Naive thymus-derived CD8-positive, alpha-beta T cell (primary cell): ENCODE measurements at places on chromosomes 2 and 18.

DNA sequence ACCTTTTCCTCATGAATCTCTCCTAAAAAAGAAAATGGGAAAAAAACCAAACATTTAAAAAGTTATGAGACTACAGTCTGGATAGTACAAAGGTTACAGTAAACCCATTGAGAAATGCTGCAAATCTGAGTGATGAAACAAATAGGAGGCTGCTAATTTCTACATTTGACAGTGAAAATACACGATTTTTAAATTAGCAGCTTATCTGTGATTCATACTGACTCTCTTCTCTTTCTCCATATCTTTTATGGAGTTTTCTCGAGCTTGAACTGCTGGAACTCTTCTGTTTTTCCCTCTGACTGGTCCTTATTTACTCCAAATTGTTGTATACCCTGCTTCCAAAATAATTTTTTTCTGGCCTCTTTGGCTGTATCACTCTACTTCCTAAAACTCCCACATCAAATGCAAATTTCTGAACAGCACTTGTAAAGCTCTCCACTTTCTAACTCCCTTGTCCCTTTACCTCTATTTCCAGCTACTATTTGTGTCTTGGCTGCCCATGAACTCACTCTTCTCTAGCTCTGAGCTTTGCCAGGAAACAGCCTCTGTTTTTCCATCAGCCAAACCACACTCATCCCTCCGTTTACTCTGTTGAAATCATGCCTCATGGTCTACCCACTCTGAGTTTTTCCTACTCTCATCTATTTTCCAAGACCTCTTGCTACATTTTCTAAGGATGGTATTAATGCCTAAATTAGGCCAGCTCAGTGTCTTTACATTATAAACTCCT is 73.7 kb downstream of the RBMS1 start:
- no peak for DNase-seq

- DNase-seq: no peak
These were observed 48.3 kb upstream of the PLA2R1 start for GRCh38 chr2:160110674-160111239.

DNA sequence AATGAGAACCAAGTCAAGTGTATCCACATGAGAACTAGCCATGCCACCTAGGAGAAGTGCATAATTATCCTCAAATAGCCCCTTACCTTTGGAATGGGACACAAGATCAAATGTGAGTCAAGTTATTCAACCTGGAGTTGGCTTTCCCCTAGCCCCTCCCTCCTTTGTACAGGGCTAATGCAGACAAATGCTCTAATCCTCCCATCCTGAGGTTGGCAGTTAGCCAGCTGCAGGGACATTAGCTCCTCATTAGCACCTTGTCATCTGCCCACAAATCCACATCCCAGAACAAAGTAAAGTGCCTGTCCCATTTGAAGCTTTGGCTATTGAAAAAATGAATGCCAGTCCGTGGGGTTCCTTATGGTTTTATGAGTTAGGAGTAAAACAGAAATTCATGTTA is 294.1 kb upstream of the FANCL start:
- DNase-seq: no peak

DNA sequence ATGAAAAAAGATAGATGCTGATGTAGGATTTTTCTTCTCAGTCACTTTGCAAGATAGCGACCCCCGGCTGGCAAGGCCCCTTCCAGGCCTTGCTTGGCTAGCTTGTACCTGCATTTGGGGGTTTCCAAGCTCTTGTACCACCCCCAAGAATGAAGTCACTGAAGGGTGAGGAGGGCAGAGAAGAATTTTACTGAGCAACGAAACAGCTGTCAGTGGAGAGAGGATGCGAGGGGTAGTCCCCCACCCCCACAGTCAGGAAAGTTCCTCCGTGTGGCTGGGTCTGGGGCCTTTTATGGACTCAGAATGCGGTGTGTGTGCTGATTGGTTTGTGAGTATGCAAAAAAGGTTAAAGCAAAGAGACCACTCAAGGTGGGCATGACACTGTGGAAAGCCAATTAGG is 382.0 kb downstream of the GPD2 start:
- no peak for DNase-seq

DNA sequence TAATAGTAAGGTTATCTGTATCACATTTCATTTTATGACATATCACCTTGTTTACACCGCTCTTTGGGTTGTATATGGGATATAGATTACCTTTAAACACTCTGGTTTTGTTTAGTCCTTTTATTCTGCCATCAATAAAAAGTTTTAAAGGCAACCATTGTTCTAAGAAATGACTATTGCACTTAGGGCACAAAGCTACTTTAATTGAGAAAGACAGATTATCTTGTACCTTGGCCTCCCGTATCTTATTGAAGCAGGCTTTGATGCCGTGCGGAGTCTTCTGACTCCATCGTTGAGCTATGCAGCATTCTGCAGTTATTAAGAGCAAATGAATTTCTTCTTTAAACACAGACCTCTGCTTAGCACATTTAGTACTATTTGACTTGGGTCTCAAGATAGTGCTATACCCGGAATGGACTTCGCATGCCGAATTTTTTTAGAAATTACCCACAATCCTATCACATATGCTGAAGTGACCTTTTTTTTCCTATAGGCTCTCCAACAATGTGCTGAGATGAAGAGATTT is 16.7 kb downstream of the PKDCC start:
- DNase-seq: no peak

- no peak for DNase-seq
These were observed 167.6 kb upstream of the ACAA2 start for GRCh38 chr18:49980896-49981295.

DNA sequence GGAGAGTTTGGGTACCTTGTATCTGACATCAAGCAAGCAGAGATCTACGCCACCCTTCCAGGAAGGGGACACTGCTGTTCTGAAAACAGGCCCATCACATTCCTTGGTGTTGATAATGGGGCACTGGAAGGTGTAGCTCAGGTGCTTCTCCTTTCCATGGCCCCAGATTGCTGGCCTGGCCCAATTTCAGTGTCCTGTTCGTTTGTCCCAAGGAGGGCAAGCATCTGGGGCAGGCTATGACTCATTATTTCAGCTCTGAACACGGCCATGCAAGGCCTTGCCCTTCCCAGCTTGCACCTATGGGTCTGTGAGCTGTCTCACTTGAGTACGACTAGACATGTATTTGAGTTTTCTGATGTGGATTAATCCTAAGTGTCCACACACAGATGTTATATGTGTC is 101.5 kb downstream of the FHOD3 start:
- DNase-seq: no peak

- no peak for DNase-seq
These were observed 417.4 kb downstream of the LPIN1 start for GRCh38 chr2:12163866-12164265.

DNA sequence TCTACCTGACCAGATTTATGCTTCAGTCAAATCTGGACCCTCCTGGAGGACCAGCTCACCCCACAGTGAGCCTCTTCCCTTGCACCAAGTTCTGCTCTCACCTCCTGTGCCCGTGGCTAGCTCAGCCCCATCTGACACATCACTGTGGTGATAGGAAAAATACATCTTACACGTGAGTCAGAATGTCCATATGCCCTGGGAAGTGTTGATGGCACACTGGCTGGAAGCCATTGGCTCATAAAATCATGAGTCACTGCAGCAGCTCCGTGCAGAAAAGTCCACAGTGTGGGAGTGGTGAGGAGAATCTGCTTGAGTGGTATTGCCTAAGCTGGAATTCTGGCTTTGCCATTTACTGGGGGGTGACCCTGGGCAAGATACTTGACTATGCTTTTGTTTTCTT is 42.6 kb upstream of the RAPGEF4 start:
- no peak for DNase-seq

DNA sequence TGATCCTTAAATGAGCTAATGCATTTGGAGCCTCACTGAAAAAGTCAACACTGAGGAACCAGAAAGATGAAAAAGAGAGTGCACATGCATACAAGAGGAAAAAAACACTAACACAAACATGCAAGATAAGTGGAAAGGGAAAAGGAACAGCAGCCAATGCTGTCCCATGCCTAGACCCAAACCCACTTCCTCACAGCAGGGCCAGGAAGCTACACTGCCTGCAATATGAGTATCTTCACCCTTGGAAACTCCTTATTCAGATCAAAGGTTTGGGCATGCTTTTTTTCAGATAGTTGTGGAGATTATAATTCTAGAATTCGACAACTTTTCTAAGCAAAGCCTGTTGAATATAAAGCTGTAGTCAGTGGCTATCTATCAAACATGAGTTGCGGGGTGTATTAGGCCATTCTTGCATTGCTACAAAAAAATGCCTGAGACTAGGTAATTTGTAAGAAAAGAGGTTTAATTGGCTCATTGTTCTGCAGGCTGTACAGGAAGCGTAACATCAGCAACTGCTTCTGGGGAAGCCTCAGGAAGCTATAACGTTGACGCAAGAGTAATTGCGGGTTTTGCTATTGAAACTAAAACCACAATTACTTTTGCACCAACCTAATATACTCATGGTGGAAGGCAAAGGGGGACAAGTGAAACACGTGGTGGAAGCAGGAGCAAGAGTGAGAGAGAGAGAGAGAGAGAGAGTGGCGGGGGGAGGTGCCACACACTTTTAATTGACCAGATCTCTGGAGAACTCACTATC is 138.2 kb downstream of the MBD2 start:
- peak; percentile 14 for DNase-seq

GRCh38 chr2:129733041-129733440 is 246.4 kb upstream of the RAB6C start:
- no peak for DNase-seq

DNA sequence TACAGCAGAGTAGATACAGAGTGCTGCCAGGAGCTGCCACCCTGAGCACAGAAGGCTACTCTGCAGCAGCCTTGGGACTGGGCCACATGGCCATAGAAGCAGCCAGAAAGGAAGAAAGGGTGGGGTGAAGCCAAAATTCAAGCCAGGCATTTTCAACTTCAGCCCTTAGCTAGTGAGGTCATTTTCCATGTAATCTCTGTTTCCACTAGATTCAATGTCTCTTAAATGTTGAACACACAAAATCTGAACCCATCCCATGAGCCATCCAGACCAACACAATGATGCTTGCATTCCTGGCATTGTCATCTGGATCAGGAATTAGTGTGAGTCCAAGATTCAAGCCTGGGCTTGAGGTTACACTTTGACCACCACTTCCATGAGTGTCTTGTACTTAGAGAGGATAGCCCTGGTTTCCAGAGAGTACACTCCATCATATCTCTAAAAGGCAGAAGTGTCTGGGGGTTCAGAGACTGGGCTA is 243.6 kb downstream of the OSR1 start:
- no peak for DNase-seq

GRCh38 chr2:120736624-120737339 is 1.1 kb downstream of the GLI2 start:
- DNase-seq: no peak

DNA sequence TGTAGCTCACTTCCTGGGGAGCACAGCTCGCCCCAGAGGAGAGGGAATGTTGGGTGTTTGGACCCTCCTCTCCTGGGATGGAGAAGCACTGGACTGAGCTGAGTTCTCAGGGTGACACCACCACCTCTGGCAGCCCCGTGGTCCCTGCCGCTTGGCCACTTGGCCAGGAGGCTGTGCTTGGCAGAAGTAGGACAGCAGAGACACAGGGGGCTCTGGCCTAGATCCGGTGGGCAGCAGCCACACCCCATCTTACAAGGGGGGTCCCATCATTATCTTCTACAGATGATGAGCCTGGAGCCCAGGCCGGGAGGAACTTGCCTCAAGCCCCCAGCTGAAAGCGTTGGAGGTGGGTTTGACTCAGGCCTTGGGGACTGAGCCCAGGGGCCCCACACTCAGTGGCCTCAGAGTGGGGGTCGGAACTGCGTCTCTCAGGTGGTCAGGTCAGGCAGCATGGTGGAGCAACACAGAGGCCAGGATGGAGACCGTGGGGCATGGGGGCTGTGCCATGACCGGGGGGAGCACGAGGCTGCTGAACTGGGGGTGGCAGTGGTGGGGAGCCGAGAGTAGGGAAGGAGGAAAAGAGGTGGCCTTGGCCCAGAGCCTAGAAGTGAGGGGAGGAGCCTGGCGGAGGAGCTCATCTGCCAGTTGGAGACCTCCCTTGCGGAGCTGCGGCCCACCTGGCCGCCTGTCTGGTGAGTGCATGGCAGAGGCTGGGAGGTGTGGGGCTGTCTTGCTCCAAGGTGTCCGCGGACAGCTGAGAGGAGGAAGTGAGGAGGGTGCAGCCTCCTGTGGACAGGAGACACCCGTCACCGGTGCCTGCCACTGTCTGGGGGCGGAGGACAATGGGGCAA is 63.6 kb upstream of the HDAC4 start:
- DNase-seq: no peak

DNA sequence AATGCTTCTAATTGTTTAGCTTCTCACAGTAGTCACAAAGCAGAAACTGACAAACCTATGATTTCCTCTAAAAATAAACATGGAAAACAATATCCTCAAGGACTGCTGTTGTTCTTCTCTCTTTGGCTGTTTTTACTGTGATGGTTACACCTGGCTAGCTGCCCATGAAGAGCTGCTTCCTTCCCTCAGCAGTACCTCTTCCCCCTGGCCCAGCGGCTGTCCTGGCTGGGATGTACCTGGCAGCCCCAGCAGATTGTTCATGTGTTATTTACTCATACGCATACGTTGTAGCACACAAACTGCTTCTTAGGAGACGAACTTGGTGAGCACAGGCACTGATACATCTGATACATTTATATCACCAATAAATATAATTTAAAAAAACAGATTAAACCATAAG is 27.4 kb downstream of the NEMP2 start:
- no peak for DNase-seq

DNA sequence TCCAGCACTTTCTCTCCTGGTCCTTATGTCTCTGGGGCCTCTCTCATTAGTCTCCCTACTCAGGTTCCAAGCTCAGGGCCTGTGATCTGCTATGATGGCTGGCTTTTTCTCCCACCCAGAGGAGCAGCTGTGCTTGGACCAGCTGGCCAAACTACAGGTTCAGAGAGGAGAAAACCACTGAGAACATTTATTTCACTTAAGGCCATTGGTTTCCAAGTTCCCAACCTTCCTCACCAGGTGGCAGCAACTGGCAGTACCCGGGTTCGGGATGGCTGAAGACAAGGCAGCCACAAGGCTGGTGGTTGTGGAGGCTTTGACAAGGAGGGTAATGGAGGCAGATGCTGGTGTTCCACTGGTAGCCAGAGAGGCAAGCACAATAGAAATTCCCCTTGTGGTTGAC is 29.9 kb upstream of the SELENOI start:
- DNase-seq: no peak
